NCI-H146 (cell line): ENCODE measurements at places on chromosomes 4 and X.

DNA sequence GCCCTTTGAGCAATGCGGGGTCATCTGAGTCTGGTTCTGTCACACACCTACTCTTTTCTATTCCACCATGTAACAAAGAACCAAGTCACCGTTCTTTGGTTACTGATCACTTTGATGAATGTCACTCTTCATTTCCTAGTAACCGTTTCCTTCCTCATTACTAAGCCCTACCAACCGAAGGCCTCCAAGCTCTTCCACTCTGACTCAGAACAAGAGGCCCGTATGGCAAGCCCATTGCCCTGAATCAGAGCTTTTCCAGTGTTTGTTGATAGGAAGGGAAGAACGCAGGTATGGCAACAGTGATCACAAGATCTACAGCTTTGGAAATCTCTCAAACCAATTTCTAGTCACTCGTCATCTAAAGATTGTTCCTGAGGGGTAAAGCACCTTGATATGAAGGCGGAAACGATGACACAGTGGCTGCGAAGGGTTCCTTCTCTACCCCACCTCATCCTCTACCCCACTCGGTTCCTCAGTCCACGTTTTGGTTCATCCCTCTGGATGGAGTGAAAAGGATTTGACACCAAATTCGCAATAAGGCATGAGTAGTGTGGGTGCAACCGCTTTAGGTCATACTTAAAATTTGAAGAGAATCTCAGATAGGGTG, 28.0 kb upstream of the CD40LG start:
- no peak for DNase-seq

GRCh38 chr4:150769248-150769647, 187.3 kb downstream of the MAB21L2 start:
- no peak for DNase-seq

GRCh38 chrX:106726485-106727437, at the start of gene RNF128:
Gene RNF128 (plus strand): TSS chrX:106726701. CDS start chrX:106726914, 213 bp downstream.
- peak; percentile 48 for DNase-seq

GRCh38 chr4:149781150-149781549, 34.5 kb downstream of the IQCM start:
- DNase-seq, result no peak

DNA sequence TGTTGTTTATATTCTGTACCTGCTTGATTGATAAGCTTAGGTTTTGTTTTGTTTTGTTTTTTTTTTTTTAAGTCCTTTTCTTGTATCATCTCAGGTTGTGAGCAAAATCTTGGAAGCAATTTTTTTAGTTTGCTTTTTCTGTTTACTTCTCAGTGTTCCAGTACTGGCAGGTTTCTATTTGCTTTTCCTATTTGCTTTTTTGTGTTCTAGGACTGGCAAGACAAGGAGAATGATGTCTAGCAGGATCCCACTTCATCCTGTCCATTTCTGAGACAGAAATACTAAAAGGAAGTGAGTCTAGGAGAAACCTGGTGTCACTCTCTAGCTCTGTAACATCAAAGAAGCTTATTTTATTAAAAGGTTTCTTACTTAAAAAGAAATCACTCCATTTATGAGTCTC, 15.6 kb downstream of the CXCL13 start:
- no peak for DNase-seq

DNA sequence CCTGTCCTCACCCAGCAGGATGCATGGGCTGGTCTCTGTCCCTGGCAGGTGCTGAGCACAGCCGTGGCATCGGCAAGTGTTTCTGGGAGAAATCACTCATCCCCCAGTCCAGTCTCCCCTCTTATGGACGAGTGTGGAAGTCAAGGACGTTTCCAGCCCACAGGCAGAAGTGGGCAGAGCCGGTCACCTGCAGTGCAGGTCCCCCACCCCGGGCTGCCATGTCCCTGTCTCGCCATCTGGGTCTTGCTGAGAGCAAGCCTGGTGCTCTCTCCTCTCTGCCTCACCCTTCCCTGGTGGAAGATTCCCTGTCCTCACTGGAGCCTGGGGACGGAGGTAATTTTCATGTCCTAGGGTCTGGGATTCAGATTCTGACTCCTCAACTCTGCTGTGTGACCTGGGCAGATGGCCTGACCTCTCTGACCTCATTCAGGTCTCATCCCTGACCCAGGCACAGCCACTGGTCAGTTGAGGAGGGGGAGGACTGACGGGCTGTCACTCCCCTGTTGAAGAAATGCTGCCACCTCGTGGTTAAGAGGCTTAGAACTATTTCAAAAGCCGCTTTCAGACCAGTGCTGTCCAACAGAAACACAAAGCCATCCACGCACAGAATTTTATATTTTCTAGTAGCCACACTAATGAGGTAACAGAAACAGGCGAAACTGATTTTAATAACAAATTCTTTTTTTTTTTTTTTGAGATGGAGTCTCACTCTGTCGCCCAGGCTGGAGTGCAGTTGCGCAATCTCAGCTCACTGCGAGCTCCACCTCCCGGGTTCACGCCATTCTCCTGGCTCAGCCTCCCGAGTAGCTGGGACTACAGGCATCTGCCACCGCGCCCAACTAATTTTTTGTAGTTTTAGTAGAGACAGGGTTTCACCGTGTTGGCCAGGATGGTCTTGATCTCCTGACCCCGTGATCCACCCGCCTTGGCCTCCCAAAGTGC, 1.8 kb downstream of the CPZ start:
- DNase-seq, result peak; percentile 46

DNA sequence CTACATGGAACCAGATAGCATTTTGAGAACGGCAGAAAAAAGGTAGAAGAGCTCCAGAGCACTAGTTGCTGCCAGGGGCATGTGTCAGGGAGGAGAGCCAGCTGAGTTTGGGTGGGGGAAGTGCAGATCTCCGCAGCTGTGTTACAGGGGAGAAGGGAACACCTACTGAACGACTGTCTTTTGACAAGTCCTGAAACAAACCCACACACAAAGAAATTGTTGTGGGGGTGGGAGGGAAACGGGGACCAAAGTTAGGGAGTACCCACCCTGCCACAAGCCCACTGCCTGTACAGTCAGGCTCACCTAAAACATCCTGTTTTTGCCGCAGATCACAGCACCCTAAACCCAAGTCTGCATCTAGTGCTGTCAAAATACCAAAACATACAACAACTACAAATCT, 55.5 kb downstream of the LEF1 start:
- DNase-seq, result no peak

DNA sequence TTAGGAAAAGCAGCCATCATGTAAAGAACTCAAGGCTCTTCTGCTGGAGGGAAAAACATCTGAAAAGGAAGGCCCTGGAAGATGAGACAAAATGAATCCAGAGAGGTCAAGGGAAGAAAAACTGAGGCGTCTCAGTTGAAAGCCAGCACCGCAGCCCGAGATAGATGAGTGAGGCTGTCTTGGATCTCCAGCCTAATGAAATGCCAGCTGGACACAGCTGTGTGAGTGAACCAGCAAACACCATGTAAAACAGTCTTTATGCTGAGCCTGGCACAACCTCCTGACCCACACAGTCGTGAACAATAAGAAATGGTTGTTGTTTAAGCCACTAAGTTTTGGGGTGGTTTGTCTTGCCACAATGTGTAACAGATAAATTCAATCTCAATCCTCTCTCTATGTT, 48.6 kb upstream of the RASL11B start:
- DNase-seq, result no peak

GRCh38 chr4:142040043-142040442, 403.7 kb downstream of the IL15 start:
- DNase-seq, result no peak

GRCh38 chr4:72966652-72967051, 102.9 kb downstream of the COX18 start:
- DNase-seq, result no peak

GRCh38 chr4:175330652-175331051, 412.5 kb downstream of the ADAM29 start:
- DNase-seq, result no peak

- DNase-seq, result no peak
Measured at GRCh38 chr4:36269101-36269500, 12.3 kb upstream of the DTHD1 start.

DNA sequence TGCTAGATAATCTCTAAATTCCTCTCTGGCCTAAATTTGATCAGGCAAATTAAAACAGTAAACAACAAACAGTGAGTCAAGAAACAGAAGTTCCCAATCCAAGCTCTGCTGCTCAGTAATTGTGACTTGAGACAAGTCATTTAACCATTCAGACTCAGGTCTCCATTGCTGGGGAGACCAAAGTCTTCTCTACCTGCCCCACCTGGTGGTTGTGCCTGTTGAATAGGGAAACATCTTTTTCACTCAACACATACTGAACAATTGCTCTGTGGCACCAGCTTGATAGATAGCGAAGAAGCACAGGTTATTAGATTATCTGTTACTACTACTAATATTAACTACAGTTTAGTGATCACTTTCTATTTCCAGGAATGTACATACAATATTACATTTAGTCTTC, 112.1 kb upstream of the EOLA2 start:
- DNase-seq, result no peak

DNA sequence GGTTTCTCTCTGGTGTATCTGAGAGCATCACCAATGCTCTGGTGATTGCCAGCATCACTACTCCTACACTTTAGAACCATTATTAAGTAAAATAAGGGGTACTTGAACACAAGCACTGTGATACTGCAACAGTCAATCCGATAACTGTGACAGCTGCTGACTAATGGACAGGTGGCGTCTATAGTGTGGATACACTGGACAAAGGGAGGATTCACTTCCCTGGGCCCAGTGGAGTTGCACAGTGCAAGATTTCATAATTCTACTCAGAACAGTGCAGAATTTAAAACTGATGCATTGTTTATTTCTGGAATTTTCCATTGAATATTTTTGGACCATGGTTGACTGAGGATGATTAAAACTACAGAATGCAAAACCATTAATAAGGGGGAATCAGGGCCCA, 97.8 kb downstream of the SHROOM3 start:
- DNase-seq, result peak; percentile 32

DNA sequence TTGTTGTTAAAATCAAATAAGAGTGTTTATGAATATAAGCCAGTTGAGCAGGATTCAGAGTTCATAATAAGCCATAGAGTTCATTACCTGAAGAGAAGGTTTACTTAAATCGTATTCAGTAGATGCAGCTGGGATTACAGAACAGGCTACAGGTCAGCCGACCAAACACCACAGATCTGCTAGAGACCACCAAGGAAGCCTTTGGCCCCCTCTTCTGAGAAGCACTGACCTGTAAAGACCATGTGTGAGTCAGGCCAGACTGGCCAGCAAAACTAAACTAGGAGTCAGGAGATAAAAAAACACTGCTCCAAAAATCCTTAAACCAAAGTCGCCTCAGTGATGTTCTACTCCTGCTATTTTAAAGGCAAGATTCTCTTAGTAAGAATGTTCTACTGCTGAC, 1125.5 kb downstream of the FAT4 start:
- no peak for DNase-seq

DNA sequence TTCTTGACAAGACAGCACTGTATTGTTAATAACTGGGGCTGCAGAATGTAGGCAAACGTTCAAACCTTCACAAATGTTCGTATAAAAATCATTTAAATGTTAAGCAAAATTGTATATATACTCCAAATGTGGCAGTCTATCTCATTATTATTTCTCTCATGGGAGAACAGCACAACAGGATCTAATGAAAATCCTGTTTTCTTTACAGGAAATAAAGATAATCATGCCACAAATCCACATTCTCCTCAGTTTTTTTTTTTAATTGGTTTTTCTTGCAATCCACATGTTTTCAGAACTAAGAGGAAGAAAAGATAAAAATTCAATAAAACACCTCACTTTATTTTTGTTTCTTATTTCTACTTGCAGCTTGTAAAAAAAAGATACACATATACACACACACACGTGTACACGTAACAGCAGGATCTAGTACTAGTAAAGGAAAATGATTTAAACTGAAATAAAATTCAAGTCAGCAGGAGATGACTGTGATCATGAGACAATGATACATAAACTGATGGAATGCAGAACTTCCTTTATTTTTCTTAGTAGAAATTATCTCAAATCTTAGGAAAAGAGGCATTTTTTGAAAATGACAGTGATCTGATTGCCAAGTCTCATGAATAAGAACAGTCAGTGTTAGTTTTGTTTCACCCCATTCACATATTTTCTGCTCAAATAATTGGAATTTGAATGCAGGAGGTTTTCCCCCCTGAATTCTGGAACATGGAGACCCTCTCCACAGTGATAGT, 11.3 kb downstream of the APBB2 start:
- DNase-seq, result no peak

DNA sequence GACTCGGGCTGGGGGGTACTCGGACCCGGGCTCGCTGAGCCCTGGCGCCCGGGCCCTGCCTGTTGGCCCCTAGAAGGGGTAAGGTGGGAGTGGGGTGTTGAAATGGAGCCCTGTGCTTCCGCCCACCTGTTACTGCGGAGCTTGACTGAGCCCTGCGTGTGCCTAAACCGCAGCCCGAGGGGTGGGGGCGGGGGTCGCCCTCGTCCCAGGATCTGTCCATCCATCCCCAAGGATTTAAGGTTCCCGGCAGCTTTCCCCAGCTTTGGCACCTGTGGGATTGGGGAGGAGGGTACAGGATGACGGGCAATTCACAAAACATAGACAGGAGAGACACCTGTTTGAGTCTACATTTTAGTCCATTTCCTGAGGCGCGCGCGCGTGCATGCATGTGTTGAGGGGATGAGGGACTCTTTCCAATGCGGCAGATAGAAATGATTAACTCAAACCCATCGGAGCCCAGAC, 779 bp downstream of the GABRQ start:
- DNase-seq, result no peak

DNA sequence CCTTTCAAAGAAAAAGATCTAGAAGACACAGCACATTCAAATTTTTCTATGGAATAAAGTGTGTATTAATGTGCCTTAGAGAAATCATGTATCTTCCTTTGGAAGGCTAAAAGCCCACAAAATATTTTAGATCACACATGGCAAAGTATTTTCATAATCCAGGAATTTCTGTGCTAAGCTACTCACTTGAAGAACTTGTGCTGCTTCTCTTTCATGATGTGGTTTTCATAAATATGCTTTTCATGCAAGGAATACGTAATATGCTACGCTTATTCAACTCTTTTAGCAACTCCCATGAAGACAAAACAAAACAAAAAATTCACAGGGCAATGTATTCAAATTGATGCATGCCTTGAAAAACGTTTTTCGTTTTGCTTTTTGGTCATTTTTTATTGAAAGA, 125.6 kb downstream of the ARHGAP24 start:
- DNase-seq, result no peak

DNA sequence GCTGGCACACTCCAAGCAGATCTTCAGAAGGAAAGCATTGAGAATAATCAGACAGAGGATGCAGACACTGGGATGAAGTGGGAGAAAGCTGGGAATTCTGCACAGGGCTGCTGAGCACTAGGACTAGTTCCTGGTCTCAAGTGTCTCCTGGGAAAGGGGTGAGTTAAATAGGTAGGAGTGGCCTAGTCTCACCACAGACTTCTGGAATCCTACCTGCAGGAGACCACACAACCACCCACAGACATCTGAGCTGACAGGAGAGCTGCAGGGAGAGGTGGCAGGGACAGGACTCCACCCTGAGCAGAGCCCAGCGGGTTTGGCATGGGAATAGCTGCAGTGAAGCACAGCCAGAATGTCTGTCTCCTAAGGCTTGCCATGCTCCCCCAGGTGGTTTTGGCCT, 95.1 kb upstream of the GALNTL6 start:
- no peak for DNase-seq

- no peak for DNase-seq
Measured at GRCh38 chr4:189845145-189845846, 95.4 kb upstream of the FRG1 start.
